Glomerular endothelial cell (primary cell): ENCODE measurements at places on chromosomes 1 and 21. TPM values are rescaled to one million over a fixed set of nuclear protein-coding genes. Genes with fewer than 3 reads are reported as not detected.

DNA sequence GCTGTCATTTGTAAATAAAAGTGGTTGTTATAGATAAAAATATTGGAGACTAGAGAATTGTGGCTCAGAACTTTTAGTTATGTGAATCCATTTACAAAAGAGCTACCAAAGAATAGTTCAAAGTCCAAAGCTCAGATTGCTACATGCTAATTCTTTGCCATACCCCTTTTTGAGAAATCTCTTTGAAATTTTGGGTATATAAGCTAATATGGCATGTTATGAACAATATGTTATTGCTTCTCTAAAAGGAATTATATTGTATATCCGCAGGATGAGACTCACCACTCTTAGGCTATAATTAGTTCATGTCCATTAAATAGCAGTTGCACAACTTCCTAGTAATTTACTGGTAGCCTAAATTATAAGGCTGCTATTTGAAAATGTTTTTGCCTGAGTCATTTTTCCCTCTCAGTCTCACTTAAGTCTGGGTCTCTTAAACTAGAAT, 178.0 kb downstream of the ZNF281 start:
- no peak for DNase-seq

DNA sequence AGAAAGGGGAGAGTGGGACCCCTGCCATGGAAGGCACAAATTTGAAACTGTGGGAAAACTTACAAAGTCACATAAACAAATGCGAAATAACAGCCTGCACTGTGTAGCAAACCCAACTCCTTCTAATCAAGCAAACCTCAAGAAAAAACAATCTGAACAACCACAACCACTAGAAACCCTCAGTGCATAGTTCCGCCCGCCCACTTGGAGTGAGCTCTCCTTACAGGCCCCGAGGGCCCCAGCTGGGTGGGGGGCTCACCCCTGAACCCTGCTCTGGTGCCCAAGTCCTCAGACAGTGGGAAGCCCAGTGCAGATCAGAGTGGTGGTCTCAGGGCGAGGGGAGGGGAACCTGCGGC, 931 bp upstream of the MXRA8 start:
- DNase-seq, result no peak

The HNRNPCL2 gene
- total RNA-seq, result not detected in 2 replicates

DNA sequence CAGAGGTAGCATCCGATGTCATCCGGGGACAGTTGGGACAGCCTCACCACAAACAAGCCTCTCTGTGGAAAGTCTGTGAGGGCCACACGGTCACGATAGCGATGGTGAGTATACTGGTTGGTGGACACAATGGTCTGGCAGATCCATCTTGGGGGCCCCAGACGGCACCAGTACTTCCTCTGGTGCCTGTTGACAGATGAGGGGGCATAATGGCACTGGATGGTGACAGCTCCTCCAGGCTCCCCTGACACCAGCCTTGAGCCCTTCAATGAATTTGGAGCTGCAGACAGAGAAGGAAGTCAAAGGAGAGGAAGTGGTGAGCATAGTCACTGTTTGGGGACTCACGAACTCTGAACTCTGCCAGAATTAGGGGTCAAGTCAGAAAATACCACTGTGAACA, 8.0 kb downstream of the FCAMR start:
- no peak for DNase-seq

DNA sequence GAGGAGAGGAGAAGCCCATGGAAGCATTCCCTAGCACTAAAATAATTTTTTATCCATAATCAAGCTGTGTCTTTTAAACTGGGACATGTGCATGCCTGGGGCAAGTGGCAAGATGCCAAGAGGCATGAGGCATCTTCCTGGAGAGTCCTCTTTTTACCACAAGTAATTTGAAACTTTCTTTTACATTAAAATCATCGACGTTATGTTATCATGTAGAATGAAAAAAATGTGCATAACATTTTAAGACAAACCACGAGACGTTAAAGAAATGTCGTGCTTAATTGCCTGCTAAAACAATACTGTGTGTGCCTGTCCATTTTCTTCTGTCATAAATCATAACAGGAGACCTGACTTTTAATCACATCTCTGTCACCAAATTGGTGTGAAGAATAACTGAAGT, 1.5 kb downstream of the STYXL2 start:
- no peak for DNase-seq

The ADARB1 gene
- 19.7 and 29.8 TPM in 2 replicates for total RNA-seq

The CDC42BPA gene
- total RNA-seq, result 83.6 and 129 TPM in 2 replicates

The NBPF6 gene
- not detected in 2 replicates for total RNA-seq

DNA sequence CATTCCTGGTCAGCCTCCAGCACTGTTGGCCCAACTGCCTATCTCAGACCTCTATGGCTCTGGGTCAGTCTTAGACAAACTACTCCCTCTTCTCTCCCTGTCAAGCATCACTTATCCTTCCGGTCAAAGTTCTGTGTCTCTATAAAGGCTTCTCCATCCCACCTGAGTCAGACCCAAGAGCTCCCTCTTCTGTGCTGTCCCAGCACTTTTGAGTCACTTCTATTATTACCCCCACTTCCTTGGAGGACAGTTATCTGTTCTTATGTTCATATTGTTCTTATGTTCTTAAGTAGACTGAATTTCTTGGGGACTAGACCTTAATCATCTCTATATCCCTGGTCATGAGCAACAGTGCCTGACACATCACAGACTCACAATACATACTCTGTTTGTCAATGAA, 29.2 kb upstream of the IL10 start:
- no peak for DNase-seq

DNA sequence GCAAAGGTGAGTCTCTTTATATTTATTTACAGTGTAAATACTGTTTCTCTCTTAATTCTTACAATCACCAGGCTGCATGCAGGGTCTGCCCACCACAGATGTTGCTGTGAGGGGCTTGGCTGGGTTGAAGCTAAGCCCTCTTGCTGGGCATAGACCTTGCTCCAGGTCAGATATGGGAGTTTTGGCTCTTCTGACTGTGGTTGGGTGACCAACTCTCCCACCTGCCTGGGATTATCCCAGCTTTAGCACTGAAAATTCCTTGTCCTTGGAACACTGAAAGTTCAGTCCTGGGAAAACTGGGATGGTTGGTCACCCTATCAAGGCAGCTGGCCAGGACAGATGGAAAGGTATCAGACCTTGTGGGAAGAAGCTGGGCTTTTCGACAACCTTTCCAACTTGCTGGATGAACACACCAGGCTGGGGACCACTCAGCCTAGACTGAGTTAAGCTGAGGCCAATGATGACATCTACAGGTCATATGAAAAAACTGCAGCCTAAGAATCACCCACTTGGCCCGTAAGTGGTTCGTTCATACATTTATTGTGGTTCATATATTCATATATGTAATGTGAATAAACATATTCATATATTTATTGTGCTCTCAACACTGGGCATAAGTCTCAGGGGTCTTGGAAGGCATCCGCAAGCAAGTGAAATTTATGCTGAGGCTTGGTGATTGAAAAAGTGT, 26.6 kb upstream of the HPDL start:
- DNase-seq, result peak; percentile 68

The RPTN gene
- total RNA-seq, result not detected in 2 replicates

The PLA2G2F gene
- not detected in 2 replicates for total RNA-seq

DNA sequence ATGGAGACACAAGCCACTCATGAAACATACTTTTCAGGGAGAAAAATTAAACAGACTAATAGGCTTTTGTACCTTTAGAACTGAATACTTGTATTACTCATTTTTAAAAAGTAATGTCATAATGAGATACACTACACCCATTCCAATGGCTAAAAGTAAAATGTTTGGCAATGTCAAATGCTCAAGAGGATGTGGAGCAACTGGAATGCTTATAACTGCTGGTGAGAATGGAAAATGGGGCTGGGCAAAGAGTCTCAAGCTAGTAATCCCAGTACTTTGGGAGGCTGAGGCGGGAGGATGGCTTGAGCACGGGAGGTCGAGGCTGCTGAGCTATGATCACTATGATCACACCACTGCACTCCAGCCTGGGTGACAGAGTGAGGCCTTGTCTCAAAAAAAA, 86.3 kb downstream of the NKAIN1 start:
- DNase-seq, result no peak

The LRRIQ3 gene
- 0.10 TPM in 1 of 2 replicates, not detected in the other for total RNA-seq

DNA sequence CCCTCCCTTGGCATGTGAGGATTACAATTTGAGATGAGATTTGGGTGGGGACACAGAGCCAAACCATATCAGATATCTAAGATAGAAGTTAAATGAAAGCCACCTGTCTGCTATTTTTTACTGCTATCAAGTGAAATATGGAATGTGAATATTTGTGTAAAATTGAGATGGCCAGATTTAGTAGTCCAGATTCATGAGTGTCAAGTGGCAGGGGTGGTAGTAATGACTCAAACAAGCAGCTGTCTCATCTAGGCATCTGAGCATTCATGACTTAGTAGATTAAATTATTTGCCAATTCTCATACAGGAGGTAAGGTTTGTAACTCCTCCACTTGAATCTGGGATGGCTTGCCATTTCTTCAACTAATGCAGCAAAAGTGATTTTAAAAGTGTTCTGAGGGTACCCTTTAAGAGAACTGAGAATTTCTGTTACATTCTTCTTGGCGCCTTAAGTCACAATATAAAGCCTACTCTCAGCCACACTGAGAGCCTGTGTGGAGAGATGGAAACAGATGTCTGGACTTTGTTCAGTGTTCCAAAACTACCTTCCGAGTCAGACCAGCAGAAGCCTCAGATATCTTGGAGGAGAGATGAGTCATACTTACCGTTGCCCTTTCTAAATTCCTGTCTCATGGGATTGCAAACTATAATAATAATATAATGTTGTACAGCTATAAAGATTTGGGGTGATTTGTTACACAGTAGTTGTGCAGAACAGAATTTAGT, 1065.6 kb upstream of the TMPRSS15 start:
- no peak for DNase-seq

DNA sequence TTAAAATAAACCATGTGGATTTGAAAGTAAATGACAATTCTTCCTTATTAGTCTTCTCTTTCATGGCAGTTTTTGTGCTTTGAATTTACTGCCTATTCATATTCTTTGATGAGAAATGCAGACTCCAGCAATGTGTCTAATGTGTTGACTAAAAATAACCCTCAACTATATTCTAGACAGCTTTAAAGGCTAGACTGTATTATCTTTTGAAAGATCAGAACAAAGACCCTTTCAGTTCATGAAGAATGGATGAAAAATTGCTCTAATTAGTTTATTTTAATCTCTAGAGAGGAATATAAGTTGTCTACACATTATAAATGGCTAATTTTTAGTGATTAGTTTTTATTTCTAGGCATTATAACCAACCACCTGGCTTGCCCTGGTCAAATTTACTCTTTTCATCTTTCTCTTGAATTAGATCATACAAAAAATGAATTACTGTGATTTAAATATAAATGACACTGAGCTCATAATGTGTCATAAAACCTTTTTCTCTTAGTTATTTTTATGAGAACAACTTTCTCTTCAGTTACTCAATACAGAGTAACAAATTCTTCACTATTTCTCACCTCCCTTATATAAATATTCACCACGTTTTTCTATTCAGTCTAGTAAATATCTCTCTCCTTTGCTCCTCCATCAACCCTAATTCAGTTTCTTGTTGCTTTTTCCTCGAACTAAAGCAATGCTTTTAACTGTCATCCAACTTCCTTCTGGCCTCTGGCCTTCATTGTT, 428.5 kb upstream of the TMPRSS15 start:
- DNase-seq, result no peak

DNA sequence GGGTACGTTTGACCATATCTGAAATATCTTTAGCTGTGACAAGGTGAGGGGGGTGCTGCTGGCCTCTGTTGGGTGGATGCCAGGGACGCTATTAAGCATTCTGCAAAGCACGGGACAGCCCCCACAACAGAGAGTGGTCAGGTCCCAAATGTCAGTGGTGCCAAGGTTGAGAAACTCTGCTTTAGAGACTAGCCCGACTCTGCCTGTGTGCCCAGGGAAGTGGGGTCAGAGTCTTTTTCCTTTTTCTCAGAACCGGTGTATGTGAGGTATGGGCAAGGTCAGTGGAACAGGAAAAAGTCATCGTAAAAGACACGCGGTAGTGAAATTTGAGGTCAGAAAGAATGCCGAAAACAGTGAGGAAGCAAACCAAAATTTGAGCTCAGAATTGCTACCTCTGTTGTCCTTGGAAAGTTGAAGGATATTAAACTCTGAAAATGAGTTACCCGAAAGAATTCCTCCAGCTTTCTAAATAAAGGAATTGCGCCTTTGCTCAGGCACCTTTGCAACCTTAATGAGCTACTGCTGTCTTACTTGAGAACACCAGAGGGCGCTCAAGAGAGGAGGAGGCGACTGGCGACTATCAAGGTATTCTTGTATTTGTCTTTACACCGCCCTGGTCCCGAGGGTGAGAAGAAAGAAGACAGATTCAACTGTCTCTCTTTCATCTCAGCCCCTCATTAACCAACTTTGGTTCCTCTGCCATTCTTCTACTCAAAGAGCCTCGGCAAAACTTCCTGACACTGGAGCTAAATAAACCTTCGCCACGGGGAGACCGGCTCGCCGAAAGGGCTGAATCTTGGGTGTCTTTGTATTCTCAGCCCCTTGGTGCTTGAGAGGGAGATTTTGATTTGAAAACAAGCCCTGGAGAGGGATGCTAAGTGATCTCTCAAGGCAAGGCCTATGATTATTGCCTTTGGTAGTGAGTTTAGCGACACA, 85.4 kb upstream of the OLIG2 start:
- peak; percentile 5 for DNase-seq

The GBP2 gene
- 49.8 and 52.7 TPM in 2 replicates for total RNA-seq

DNA sequence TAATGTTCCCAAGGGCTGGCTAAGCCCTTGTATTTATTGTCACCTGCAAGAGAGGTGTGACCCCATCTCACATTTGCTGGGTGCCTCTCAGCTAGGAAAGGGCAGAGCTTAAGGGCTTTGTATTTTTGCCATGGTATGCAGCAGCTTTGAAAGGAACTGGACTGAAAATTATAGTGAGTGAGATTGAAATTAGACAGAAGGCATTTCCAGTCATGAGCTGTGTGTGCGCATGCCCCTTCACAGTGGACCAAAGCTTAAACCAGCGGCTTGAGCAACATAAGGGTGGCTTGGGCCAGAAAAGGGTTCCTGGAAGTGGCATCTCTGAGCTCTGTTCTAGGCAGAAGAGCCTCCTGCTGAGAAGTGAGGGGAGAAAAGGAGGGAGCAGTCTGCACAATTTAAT, 19.8 kb downstream of the MYOG start:
- DNase-seq, result no peak

The SAMD11 gene
- total RNA-seq, result 2.0 TPM in 1 of 2 replicates, not detected in the other

The SMG5 gene
- 42.3 and 63.9 TPM in 2 replicates for total RNA-seq

The CXADR gene
- total RNA-seq, result 10.7 and 12.4 TPM in 2 replicates

DNA sequence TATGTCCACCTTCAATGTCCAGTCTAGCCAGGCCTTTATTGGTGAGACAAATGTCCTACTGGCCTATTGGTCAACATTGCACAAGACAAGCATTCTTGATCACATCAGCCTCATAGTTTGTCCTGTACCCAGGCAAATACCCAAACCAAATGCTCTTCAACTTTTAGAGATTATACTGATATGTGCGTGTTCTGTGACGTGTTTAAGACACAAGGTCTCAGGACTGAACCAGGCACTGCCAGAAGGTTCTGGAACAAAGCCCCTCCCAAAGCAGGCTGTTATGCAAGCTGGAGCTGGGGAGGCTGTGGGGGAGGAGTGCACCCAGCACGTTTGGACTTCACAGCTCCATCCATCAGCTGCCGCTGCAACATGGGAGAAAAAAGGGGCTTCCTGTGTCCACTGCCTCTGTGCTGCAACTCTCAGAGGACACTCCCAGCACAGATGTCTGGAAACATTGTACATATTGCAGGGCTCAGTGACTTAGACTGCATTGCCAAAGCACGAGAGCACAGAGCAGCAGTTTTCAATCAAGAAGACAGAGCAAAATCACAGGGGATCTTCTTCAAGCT, 45.9 kb downstream of the NID1 start:
- no peak for DNase-seq

- no peak for DNase-seq
Observed at GRCh38 chr1:64995316-64995715, 29.0 kb upstream of the JAK1 start.

GRCh38 chr21:39105341-39105765, 77.9 kb downstream of the PSMG1 start:
- no peak for DNase-seq

- DNase-seq, result no peak
Observed at GRCh38 chr1:186887203-186887602, 58.5 kb downstream of the PLA2G4A start.
